ENCODE measurements at places on chromosomes 16 and 17.

DNA sequence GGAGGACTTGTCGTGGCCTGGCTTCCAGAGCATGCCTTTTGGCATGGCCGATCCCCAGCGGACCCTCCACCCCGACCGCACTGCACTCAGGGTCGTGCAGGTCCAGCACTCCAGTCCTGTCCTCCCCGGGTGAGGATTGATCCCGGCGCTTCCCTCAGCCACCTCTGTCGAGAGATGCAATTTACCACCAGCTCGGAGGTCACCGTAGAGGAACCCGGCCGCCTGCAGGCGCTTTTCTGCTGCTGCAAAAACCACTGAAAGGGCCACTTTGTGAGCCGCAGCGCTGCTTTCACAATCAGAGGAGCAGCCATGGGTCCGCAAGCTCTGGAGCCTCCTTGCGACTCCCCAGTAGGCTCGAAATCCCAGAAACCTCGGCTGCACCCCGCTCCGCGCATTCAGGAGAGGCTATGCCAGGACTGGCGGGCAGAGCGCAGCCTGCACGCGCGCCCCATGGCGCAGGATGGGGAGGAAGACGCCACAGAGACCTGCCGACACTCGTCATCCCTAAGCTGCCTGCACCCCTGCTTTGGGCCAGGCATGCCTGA is 134.2 kb downstream of the HS3ST2 start:
- no peak for DNase-seq

DNA sequence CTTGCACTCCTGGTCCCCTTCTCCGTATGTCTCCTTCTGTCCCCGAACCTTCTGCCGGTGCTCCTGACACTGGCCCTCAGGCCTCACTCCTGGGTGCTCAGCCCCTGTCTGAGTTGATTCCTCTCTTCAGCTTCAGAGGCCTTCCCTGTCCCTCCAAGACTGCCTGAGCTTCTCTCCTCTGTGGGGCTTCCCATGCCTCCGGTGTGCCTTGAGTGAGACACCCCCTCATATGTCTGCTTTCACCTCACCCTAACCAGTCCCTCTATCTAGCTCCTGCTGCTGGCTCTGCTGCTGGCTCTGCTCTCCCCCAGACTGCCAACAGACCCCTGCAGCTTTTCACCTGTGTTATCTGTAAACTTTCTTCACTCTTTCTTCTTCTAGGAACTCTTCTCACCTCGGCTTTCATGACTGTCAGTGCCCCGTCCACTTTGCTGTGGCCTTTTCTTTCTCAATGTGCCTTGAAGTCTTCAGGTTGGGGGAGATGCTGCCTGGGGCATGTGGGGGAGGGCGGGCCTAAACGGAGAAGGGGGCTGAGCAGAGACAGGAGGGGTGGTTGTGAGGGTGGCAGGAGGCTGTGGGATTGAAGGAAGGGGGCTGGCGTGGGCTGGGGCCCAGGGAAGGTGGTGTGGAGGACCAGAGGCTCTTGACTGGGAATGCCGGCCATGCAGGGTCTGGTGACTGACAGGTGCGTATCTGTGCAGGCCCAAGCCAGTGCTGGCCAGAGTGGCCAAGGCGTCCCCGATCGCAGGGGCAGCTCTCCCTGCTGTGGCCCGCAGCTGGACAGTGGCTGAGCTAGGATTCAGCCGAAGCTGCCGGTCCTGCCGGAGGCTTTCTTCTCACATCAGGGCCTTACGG is 81.3 kb downstream of the METRNL start:
- DNase-seq = no peak

DNA sequence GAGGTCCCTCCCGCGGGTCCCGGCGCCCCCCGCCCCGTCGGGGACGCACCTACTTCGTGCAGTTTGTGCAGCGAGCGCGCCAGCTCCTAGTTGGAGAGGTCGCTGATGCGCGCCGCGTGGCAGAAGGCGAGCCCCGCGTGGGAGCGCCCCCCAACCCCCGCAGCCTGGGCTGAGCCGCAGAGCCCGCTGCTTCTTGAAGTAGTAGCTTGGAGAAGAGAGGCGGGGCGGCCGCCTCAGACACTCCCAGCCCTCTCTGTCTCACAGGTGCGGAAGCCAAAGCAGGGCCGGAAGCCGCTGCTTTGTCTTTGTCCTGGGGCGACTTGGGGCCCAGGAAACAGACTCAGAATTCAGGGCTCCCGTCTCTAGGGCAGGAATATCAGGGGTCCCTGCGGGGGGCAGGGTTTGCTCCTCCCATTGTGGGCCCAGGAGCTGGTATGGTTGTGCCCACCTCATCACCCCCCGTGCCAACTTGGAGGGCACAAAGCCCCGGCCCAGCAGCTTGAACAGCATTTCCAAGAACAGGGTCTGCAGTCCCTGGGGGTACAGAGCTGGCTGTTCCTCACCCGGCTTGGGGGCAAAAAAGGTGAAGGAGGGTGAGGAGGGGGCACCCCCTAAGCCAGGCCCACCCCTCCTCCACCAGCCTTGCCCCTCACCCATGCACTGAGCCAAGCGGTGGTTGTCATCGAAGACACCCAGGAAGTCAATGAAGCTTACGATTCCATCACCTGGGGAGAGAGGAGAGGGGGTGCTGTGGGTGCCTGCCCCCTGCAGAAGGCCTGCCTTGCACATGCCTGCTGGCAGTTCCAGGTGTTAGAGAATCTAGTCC is 13.5 kb downstream of the SPATA32 start:
- DNase-seq = no peak

GRCh38 chr17:47745037-47745380 is 12.0 kb downstream of the TBX21 start:
- no peak for DNase-seq

GRCh38 chr17:41013181-41013580 is 4.3 kb upstream of the KRTAP3-1 start:
- no peak for DNase-seq

GRCh38 chr16:90046971-90047713 is 27.9 kb upstream of the DBNDD1 start:
- DNase-seq = peak; percentile 70

DNA sequence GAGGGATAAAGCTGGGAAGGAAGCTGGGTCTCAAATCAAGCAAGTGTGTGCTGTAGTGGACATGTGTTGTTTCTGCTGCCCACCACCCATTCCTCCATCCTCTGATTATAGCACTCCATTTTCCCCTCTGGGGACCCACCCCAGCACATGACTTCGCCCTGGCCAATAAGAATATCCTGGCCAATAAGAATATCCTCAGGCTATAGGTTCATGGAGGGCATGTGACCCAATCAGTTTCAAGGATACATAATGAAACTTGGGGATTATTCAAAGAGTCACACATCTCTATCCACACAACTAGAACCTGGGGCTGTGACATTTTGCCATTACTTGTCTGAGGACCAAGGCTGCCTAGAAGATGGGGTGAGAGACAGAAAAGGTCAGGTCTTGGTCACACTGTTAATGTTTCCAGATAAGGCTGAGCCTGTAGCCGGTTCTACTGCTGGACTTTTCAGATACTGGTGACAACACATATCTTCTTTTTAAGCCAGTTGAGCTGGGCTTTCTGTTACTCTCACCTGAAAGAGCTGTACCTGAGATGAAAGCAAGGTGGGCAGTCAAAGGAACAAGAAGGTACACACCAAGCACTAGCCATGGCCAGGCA is 33.7 kb downstream of the MYO18A start:
- DNase-seq = no peak

- DNase-seq = no peak
These were observed 158.2 kb upstream of the MAF start for GRCh38 chr16:79758615-79759346.

GRCh38 chr16:7025616-7026190 is 306.9 kb upstream of the RBFOX1 start:
- peak; percentile 33 for DNase-seq

- DNase-seq = no peak
These were observed 164.6 kb downstream of the ENGASE start for GRCh38 chr17:79239205-79239604.

DNA sequence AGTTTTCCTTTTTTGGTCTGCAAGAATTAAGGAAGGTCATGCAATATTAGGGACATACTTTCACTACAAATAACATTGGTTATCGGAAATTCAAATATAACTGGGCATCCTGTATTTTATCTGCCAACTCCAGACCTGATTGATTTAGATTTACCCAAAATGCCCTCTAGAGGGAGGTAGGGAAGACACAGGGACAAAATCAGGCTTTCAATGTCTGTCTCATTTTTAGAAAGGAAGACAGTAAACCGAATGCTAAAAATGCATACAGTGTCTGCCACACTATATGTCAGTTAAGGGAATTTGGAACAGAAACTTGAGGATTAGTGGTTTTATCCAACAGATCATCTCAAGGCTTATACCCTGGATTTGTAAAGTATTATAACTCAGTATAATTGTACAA is 161.7 kb upstream of the SOX9 start:
- DNase-seq = no peak

GRCh38 chr17:81018044-81018802 is 16.7 kb upstream of the BAIAP2 start:
- no peak for DNase-seq

- DNase-seq = peak; percentile 28
These were observed 138.0 kb upstream of the NUDT7 start for GRCh38 chr16:77584205-77584859.

GRCh38 chr16:47197536-47198179 is 53.9 kb upstream of the NETO2 start:
- DNase-seq = no peak

DNA sequence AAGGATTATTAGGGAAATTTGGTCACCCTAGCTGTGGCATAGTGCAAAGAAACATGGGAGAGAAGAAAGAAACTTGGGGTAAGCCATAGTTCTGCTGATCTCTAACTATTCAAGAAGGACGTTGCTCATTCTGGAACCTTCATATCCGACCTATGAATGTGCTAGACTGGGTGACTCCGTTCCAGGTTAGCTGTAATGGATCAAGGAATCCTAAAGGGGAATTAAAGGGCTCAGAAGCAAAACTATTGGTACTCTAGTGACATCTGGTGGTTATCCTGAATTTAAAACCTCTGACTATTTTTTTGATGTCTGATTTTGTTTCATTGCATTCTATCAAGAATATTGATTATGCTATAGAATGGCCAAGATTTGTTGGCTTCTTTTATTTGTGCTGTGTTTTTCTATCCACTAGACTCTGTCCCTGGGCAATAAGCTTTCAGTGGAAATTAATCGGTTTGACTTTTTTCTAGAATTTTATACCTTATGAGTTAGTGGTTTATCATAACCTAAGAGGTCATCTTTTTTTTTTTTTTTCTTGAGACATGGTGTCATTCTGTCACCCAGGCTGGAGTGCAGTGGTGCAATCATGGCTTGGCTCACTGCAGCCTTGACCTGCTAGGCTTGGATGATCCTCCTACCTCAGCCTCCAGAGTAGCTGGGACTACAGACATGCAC is 19.5 kb downstream of the PCTP start:
- DNase-seq = peak; percentile 34

- peak; percentile 72 for DNase-seq
These were observed 1.3 kb upstream of the SENP3 start for GRCh38 chr17:7560172-7561027.

GRCh38 chr17:69367298-69367697 is 40.4 kb upstream of the ABCA5 start:
- DNase-seq = no peak

- DNase-seq = no peak
These were observed 35.8 kb upstream of the C1QL1 start for GRCh38 chr17:45003877-45004276.

DNA sequence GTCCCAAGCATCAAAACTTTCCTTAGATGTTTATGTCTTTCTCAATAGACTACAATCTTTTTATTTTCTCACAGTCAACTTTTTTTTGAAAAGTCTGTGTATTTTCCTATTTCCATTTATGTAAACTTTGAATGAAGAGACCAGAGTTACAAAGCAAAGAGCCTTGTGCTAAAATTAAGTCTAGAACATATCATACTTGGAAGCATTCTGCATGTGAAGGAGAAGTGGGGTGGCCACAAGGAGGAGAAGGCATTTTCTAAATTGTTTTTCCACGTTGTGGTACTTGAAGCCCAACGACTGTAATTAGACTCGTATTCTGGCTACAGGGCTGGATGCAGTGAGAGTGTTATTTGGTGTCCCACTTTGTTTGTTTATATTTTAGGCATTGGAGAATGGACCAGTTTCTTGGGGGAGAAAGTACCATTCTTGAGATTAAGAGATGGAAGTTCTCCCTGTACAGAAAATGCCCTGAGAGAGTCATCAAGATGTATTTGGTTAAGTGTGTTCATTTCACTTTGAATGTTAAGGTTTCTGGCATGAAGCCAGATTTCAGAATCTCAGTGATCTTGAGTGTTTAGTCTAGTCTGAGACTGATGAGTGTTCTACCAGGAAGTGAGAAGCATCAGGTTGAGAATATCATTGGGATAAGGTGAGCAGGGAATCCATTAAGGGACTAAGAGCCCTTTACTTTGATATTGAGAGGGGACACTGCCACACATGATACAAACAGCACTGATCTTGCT is 71.6 kb downstream of the MAP2K6 start:
- DNase-seq = no peak

DNA sequence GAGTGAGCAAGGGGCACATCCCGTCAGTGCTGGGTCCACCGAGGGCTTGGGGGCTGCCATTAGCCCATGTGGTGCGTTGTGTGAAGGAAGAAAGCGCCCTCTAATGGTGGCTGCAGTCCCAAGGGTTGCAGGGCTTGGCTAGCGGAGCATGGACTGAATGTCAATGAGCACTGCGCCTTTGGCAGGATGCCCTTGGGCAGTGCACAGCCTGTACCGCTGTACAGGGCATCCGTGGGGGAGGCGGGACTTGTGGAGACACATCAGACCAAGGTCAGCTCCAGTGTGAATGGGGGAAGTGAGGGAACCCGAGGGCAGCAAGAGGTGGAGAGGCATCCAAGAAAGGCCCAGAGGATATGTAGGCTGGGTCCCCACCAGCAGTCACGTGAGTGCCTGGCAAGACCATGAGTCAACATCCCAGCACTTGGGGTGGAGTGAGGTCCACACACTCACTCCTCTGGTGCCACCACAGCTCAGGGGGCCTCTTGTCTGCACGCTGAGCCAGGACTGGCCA is 75.5 kb upstream of the MED9 start:
- no peak for DNase-seq

DNA sequence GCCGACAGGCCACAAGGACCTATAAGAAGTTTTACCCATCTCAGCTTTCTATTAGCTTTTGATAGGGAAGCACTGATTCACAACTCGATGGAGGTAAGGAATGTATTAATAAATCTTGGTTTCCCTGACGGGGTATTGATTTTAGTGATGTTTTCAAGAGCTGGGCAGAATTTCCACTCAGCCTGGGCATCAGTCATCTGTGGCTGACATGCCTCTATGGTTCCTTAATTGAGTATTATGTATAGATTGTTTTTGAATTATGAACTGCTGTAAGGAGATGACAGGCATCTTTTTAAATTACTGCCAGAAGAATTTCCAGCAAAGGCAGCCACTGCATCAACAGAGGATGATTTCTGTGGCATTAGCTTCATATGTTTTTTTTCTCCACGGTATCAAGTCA is 128.6 kb downstream of the CPPED1 start:
- no peak for DNase-seq

- DNase-seq = no peak
These were observed 1.5 kb upstream of the NT5C start for GRCh38 chr17:75133001-75133400.

DNA sequence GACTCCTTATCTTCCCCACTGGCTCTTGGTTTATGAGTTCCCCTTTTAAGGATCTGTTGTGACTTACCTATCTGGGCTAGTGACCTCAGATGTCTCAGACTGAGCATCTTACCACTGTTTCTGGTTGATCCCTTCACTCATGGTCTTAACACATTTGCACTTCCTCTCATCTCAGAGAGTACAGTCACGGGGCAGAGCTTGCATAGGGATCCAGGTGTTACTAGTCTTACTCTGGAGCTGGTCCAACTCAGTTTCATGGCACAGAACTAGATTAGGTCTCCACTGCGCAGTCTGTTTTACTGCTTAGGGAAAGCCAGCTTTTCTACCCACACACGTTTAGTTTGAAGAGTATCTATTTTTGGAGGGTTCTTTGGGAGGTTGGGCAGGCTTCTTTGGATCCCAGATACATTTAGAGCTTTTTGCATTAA is 10.2 kb downstream of the GABARAPL2 start:
- DNase-seq = no peak

GRCh38 chr16:2194852-2195321 is 1.5 kb downstream of the CASKIN1 start:
- peak; percentile 52 for DNase-seq
